ENCODE measurements at places on chromosomes 16 and 17.

GRCh38 chr17:17876959-17877528, 40.3 kb upstream of the SREBF1 start:
- no peak for DNase-seq

DNA sequence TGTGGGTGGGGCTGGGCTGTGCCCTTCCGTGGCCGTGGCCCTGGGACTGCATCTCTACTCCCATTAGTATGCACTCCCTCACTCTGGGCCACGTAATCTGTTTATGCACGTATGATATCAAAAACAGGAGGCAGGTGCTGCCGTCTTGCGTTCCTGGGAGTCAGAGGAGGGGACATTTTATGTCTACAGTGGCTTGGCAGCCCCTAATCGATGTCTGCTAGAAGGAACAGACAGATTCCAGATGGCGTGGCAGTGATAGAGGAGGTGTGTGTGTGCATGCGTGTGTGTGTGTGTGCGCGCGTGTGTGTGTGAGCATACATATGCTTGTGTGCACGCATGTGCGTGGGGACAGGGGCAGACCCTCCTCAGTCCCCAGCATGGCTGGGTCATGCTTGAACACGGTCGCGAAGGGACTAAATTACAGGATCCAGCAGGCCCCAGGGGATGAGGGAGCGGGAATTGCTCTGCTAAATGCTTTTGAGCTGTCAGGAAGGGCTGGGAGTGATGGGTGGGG, 44.7 kb downstream of the SREBF1 start:
- no peak for DNase-seq

DNA sequence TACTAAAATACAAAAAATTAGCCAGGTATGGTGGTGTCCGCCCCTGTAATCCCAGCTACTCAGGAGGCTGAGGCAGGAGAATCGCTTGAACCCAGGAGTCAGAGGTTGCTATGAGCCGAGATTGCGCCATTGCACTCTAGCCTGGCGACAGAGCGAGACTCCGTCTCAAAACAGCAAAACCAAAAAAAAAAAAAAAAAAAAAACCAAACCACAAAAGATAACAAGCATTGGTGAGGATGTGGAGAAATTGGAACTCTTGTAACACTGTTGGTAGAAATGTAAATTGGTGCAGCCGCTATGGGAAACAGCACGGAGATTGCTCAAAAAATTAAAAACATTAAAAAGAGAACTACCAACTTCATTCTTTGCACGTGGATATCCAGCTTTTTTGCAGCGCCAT, 119.4 kb downstream of the OR1D5 start:
- DNase-seq = no peak

- DNase-seq = no peak
Observed at GRCh38 chr16:78796221-78796866, 696.9 kb downstream of the WWOX start.

GRCh38 chr17:49136335-49136734, 3.8 kb downstream of the B4GALNT2 start:
- no peak for DNase-seq

GRCh38 chr17:60554377-60554788, 28.3 kb upstream of the APPBP2 start:
- no peak for DNase-seq

DNA sequence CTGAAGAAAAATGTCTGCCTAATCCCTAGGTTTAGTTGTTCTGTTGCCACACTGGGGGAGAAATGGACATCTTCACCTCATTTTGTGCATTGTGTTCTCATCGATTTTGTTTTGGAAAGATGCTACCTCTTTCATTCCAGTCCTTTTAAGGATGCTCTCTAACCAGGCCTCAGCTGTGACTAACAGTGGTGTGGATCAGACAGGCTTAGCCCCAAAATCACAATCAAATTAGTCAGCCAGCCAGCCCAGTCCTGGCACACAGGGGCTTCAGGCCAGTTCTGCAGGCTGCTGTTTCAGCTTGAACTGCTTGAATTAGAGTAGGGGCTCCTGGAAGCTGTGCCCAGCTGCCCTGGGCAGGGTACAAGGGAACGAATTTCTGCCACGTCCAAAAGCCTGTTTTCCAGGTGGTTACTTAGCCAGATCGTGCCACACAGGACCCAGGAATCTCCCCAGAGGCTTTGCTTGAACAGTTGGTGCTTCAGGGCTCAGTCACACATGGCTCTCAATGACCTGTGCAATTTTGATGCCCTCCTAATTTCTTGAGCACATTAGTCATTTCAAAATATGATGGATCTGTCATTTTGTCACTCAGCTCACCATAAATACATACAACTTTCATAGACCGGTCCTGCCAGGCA, 60.7 kb downstream of the CLEC16A start:
- no peak for DNase-seq

- DNase-seq = no peak
Observed at GRCh38 chr17:50475362-50475761, 3.3 kb upstream of the RSAD1 start.

DNA sequence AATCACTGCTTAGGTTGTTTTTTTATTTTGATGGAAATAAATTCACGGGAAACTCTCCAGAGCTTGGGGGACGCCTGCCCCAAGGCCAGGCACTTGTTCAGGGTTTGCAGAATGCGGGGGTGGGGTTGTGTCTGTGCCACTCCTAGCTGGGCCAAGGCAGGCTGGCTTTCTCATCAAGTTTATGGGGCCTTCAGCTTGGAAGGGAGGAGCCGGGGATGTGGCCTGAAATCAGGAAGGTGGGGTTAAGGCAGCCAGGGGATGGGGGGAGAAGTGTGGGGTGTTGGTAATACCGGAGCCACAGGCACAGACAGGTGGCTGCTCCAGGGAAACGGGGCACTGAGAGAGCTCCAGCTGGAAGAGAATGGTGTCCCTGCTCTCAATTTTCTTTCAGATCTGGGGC, 1.7 kb upstream of the CHAD start:
- DNase-seq = no peak

DNA sequence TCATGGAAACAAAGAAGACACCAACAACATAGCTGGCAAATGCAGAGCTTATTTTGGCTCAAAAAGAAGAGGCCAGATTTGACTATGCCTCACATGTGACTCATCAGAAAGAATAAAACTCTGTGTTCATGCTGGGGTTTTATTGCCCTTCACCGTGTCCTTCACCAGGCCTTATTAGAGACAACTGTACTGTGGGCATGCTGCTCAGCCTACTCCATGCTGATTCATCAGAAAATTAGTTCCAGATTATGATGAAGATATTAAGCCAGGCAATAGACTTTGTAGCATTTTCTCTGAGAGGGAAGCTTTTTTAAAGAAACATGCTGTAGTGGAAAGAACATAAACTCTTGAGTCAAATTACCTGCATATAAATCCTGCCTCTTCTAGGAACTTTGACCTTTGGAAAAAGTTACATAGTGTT, 89.8 kb downstream of the CYB561 start:
- DNase-seq = no peak

GRCh38 chr17:62616993-62617893, 10.2 kb upstream of the MRC2 start:
- DNase-seq = no peak

DNA sequence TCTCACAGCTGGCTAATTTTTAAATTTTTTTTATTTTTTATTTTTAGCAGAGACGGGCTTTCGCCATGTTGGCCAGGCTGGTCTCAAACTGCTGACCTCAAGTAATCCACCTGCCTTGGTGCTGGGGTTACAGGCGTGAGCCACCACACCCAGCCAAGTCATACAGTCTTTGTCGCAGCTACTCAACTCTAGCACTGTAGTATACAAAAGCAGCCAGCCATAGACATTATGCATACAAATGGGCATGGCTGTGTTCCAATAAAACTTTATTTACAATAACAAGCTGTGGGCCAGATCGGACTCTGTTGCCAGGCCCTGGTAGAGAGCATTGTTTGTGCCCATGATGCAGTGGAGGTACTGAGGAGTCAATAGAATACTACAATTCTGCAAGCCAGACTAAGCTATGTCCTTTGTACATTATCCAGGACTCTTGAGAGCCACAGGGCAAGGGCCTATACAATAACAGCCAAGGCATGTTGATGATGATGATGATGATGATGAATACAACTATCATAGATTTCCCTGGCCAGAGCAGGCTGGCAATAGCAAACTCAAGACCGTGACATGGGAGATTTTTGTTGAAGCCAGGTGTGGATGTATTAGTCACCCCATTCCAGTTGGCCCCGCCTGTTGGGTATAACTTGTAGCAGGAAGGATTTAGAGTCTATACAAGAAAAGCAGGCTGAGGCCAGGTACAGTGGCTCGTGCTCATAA, 101.8 kb downstream of the MYH11 start:
- no peak for DNase-seq

GRCh38 chr17:17994271-17995069, 21.8 kb downstream of the DRC3 start:
- no peak for DNase-seq

DNA sequence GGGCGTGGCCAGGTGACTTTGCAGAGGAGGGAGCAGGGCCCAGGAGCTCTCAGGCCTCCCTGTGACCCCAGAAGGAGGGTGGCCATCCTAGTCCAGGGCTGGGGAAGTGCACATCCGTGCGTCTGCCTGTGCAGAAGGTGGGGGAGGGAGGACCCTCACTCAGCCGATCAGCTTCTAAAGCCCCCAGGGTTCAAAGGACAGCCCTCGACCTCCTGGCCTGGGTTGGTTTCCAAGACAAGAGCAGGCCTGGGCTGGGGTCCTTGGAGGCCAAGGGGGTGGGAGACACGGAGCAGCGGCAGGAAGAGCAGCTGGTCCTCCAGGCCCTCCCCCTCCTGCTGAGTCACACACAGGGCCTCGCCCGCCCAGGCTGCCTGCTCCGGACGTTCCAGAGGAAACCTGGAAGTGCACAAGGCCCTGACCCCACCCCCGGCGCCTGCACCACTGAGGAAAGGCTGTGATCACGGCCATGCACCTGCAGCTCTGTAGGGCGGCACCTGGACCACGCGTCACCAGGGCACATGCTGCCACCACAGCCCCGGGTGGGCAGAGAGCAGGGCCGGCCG, 67.1 kb upstream of the ZNF469 start:
- DNase-seq = no peak

- no peak for DNase-seq
Observed at GRCh38 chr17:28363186-28363585, 1.8 kb downstream of the SEBOX start.

- DNase-seq = no peak
Observed at GRCh38 chr16:84737192-84738011, 37.6 kb downstream of the USP10 start.

- DNase-seq = no peak
Observed at GRCh38 chr16:3112881-3113574, 642 bp downstream of the ZNF205 start.

DNA sequence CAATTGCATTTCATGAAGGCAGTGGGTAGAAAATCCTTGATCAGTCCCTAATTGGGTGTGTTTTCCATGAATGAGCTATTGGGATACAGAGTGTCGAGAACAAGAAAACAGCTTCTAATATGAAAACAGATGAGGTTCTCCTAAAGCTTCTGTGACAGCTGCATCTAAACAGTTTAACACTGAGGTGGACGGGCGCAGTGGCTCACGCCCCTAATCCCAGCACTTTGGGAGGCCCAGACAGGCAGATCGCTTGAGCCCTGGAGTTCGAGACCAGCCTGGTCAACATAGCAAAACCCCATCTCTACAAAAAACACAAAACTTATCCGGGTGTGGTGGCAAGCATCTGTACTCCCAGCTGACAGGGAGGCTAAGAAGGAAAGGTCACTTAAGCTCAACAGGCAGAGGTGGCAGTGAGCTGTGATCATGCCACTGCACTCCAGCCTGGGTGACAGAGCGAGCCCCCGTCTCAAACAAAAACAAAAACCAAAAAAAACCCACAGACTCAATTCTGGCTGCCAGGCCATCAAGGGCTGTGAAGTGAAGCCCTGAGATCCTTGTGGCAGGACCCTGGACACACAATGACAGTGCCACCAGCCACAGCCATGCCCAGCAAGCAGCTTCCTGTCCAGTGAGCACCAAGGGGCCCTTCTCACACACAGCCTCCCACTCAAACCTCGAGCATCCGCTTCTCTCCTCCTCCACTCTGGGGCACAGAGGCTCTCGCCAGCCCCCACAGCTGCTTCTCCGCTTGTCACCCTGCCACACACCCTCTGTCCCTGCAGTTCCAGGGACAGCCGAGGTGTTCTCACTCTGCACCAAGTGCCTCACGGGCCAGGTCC, 44.0 kb downstream of the ANKRD11 start:
- DNase-seq = no peak

DNA sequence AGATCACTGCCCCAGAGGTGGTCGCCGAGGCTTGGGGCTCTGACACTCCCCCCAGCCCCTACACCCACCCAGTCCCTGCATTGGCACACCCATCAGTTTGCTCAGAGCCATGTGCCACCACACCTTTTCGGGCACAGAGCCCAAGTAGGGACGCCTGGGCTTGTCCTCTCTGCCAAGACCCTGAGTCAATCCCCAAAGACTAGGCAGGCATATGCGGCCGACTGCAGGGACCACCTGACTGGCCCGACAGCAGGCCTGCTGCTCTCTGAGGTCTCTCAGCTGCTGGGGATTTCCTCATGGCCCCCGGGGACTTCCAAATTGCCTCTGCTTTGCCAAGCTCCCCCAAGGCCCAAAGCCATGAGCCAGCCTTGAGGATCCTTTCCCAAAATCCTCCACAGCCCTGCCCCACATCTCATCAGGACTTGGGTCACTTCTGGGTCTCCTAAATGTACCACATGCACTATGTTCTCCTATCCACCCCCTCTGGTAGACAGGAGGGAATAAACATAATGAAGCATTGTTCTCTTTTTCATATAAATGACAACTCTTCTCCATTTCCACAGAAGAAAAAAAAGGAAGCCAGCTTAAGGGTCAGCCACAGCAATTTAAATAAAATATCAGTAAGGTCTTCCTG, 30.6 kb downstream of the MYO18A start:
- no peak for DNase-seq

- DNase-seq = no peak
Observed at GRCh38 chr17:82227629-82228277, 1.1 kb upstream of the SLC16A3 start.

DNA sequence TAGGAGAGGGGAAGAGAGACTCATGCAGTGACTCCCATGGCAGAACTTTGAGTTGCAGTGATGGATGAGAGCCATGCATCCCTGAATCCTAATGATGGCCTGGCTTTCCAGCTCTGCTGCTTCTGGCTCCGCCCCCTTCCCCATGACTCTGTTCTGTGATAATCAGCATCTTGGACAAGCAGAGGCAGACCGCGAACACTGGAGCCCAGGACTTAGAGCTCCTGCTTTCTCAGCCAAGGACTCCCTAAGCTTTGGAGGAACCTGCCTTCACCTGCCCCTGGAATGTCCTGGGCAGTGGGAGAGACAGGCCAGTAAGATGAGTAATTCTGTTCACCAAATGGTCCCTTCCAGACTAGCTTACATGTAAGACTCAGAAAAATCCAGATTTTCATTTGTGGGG, 12.5 kb downstream of the CCDC92B start:
- DNase-seq = no peak

- DNase-seq = peak; percentile 25
Observed at GRCh38 chr16:70454222-70455034, at the start of gene FCSK. Gene FCSK, plus strand, starts transcription at chr16:70454595. Its CDS starts 8,596 bp downstream, at chr16:70463191.

- DNase-seq = no peak
Observed at GRCh38 chr16:11084484-11084875, 140.1 kb downstream of the CLEC16A start.

DNA sequence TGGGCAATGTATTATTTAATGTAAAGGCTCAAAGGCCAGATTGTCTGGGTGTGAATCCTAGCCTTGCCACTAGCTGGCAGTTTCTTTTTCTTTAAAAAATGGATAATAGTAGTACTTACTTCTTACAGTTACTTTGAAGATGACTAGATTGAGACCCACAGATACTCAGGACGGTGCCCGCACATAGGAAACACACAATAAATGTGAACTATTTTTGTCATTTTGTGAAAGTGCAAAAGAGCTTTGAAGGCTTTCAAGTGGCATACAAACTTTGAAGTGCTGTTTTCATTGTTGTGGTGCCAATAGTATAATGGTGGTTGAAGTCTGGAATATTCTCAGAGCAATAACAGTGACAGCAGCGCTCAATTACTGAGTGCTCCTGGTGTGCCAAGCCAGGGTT, 63.6 kb downstream of the OTOA start:
- DNase-seq = no peak

- DNase-seq = no peak
Observed at GRCh38 chr17:69609473-69610305, 195.2 kb downstream of the MAP2K6 start.

Measured in activated CD8-positive, alpha-beta memory T cell treated with anti-CD3 and anti-CD28 coated beads for 4 hours (primary cell).